ENCODE measurements at places on chromosomes 6 and 20.
A peak's percentile ranks its signal among the peaks of the same experiment; 100 is the strongest.

- DNase-seq: no peak
Observed at GRCh38 chr6:1871724-1872315, 262.1 kb downstream of the FOXC1 start.

DNA sequence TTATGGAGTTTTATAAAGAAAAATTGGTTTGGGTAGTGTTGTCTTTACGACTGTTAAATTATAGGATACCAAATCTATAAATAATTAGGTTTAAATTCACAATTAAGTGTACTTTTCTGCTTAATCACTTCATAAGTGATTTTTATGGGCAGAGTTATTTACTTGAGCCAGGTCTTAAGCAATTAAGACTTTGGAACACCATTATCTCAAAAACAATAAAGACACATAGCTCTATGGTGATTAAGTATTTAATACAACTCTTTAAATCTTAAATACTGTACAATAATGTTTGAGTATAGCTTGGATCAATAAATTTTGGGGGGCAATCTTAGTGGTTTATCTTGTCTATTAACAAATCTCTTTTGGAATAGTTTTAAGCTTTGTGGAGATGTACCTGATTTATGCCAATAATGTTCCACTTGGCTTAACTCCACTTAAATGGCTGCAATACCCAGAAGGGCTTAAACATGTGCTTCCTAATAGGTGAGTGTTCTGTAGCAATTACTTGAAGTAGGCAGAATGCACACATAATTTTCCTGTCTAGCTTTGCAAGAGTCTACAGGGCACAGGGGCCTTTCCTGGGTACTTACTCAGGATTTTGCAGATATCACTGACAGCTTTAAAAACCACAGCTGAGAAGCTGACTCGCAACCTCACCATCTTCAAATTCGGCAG is 7.5 kb downstream of the FERMT1 start:
- no peak for DNase-seq

- no peak for DNase-seq
Observed at GRCh38 chr20:55266361-55266760, 739.0 kb downstream of the CBLN4 start.

DNA sequence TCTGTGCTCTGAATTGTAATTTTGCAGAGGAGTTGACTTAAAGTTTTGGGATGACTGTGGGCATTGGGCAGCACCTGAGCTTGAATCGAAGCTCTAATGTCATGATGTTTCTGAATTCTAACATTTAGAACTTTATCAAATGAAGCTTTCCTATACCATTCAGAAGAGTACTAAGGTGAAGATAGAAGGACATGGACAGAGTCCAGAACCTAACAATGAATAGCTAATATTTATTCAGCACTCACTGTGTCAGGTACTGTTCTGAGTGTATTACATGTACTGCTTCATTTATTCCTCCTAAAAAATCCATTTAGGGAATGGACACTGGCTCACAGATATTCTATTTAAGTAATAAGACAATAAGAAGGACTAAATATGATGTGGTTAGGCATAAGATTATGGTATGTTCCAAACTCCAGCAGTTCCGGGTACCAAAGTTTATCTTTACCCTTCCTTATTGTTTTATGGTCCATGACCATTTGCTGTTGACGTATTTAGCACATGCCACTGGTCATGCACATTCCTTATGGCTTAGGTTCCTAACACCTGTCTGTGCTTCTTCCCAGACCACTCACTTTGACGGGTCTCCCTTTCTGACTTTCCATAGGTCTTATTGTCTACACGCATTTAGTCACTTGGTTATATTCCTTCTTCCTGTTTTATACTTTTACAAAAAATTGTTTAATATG is 20.3 kb downstream of the BCKDHB start:
- no peak for DNase-seq

GRCh38 chr20:32110173-32110704 is 725 bp downstream of the TM9SF4 start:
- no peak for DNase-seq

DNA sequence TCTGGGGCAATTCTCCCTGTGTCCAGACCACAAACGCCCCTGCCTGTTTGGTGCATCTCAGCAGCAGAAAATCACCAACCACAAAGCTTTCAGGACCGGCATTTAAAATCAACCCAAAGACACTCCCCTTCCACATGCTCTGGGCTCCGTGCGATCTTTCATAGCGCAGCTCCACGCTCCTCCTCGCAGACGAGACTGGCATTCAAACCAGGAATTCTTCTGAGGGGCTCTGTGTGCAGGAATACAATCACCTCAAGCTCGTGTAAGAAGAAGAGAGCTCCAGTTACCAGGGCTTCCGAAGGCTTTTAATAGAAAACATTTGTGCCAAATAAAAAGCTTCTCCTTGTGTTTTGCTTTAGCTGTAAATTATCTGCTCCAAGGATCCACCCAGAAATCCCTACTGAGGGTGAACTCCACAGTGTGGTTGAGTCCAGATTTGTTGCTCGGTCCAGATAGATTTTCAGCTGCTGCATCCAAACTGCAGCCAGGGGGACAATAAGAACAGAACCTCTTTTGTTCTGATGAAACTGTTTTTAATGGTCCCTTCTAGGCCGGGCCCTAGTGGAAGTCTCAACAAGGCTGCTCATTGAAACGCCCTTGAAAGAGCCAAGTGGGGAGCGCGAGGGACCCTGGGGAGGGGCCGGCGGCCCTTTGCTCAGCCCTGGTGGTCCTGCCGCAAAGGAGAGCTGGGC is 16.4 kb upstream of the BMP7 start:
- DNase-seq: no peak

DNA sequence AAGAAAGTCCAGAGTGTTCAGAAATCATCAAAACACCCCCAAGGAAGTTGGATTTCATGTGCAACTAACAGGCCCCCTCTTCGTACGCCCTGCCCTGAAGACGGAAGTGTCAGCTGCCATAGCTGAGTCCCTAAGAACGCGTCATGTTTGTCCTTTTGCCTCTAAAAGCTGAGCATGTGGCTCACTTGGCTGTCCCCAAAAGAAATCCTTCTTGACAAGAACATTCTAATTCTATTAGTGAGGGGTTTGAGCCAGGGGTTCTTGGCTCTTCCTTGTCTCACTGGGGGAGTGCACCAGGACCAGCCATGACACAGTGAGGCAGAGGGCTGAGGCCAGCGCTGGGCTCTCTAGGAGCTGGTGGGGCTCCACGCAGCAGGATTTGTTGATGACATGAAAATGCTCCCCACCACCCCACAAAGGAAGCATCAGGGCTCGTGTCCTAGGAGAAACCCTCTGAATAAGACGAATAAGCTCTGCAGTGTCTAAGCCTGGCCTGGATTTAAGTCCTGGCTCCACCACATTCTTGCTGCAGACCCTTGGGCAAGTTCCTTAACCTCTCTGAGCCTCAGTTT is 20.0 kb upstream of the SPO11 start:
- DNase-seq: no peak

- DNase-seq: no peak
Observed at GRCh38 chr6:56660381-56660730, 17.7 kb upstream of the DST start.

- DNase-seq: peak; percentile 18
Observed at GRCh38 chr6:11094411-11094851, 797 bp downstream of the SMIM13 start.

GRCh38 chr6:151154418-151154817 is 85.3 kb upstream of the AKAP12 start:
- DNase-seq: no peak

DNA sequence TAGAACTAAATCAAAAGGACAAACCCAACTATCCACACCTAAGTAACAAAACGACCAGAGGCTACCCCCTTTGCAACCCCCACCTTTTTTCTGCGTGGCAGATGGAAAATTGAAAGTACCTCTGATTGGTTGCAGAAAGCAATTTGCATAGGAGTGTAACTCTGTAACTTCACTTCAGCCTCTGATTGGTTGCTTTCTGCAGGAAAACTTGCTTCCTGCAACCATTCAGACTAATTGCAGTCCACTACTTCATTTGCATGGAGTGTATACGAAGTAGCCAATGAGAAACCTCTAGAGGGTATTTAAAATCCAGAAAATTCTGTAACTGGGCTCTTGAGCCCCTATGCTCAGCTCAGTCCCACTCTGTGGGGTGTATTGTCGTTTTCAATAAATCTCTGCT is 129.1 kb upstream of the OLIG3 start:
- DNase-seq: no peak

DNA sequence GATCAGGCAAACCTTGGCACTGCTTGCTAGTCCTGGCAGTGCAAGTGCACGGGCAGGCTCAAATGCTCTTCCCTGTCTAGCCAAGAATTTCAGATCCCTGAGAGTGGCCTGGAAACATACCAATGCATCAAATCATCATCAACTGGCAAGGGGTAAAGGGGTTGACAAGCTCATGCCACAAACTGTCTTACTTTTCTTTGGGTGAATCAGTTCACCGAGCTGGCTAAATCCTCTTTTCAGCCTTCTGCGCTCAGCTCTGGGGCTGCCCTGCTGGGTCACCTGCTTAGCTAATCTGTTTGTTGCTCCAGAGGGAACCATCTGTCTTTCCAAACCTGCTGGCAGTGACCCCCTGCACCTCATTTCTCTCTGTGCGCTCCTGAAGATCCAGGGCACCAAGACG is 59.5 kb downstream of the LYRM4 start:
- DNase-seq: no peak

DNA sequence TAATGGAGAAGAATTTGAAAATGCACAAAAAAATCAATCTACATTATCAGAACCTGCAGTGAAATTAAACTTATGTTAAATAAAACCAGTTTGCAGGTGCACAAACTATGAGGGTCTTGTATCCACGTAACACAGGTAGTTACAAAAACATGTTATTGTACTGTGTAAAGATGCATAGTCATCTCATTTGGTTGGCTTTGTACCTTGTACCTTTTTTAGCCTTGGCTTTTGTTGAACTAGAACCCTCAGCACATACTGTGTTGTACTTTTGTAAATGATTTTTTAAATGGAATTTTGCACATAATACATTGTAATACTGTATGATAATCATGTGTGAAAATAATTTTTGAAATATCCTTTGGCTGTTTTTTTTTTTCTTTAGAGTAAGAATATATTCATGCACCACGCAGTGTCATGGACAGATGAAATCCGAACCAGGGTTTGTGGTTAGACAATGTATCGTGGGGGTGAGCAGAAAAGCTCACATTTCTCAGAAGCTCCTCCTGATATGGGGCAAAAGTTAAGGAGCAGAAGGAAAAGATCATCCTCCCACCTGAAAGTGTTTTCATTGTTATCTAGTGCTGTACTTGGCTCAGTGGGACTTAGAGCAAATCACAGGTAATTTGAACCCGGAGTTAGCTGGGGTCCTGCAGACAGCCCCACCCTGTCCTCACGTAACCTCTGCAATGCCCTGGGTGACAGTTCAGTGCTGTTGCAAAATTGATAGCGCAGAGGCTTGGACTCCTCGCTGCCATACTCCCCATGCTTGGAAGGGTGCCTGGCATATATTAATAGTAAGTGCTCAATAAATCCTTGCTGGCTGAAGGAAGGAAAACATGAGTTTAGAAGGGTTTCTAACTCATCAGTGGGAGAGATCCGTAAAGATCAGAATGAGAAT is 14.8 kb upstream of the NAA20 start:
- no peak for DNase-seq

- DNase-seq: no peak
Observed at GRCh38 chr20:15772826-15773225, 800.4 kb downstream of the KIF16B start.

All from stimulated activated CD4-positive, alpha-beta T cell treated with anti-CD3 and anti-CD28 coated beads, Interleukin-4, amount 100 ng/mL, for 4 hours (primary cell).